ENCODE measurements at places on chromosomes 16 and 17.

GRCh38 chr17:69928611-69929010, 146.4 kb upstream of the KCNJ16 start:
- no peak for DNase-seq

GRCh38 chr17:9855036-9855435, 29.3 kb downstream of the GLP2R start:
- DNase-seq = no peak

DNA sequence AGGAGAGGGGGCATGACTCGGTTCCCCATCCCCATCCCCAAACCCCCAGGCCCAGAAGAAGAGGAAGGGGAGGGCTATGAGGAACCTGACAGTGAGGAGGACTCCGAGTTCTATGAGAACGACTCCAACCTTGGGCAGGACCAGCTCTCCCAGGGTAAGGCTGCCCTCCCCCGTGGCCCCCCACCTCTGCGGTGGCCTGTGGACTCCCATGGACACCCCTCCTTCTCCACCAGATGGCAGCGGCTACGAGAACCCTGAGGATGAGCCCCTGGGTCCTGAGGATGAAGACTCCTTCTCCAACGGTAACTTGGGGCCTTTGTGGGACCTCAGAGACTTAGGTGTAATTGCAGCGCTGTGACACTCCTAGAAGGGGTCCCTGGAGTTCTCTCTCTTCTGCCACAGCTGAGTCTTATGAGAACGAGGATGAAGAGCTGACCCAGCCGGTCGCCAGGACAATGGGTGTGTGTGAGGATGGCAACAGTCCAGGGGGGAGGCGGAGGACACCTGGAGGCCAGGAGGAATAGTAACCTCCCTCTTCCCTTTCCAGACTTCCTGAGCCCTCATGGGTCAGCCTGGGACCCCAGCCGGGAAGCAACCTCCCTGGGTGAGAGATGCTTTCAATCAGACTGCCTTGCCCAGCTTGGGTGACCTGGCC, 5.6 kb downstream of the CD19 start:
- DNase-seq = no peak

- no peak for DNase-seq
Measured at GRCh38 chr17:58343131-58343530, 8.9 kb downstream of the SUPT4H1 start.

GRCh38 chr17:4806777-4807604, at the start of gene PLD2:
Gene PLD2 (plus strand): TSS chr17:4807152. CDS start chr17:4807773, 621 bp downstream.
- DNase-seq = peak; percentile 85

All from NCI-H1105 (cell line).